ENCODE measurements at places on chromosomes 3 and 15.

DNA sequence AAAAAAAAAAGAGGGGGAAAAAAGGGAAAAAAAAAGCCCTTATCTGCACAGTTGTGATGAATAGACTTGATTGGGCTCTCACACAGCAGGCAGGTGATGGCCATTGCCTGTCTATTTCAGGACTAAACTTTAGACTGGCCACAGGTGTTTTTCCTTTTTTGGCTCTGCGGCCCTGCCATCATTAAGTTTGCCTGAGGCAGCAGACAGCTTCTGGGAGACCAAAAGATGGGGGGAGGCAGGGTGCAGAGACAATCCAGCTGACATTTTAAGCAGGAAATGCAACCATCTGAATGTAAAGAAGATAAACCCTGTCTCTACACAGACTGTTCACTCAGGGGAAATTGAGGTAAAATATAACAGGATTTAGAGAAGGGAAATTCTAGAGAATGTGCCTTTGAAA is 295.0 kb upstream of the KCNH8 start:
- DNase-seq: peak; percentile 82

GRCh38 chr15:63800241-63800640 is 33.5 kb downstream of the HERC1 start:
- no peak for DNase-seq

- peak; percentile 46 for DNase-seq
These were observed 156.2 kb upstream of the IQSEC1 start for GRCh38 chr3:13229273-13229949.

GRCh38 chr15:101773496-101774100 is 29.7 kb upstream of the OR4F6 start:
- peak; percentile 79 for DNase-seq

DNA sequence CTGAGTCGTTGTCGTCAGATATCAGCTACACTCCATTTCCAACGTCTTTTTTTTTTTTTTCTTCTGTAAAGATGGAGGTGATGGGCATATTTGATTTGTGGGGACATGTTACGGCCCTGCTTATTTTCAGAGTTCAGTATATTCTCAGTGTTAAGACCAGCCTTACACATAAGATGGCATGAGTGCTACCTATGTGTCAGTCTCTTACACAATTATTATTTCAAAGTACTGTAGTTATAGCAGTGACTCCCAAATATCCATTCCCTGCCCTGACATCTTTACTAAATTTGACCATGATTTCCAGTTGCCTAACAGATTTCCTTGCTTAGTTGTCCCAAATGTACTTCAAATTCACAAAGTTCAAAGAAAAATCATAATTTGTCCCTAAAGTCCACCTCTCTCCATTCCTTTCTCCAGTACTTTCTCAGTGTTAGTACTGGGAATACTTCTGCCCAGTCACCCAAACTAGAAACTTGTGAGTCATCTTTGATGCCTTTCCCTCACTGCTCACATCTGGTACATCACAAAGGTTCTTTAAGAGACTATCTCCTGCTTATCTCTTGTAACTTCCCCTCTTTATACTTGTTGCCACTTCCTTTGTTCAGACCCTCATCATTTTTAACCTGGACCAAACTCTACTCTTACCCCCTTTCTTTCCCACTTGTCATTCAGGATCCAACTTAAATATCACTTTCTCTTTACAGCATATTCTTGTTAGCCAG is 67.0 kb downstream of the ZNF609 start:
- DNase-seq: no peak

DNA sequence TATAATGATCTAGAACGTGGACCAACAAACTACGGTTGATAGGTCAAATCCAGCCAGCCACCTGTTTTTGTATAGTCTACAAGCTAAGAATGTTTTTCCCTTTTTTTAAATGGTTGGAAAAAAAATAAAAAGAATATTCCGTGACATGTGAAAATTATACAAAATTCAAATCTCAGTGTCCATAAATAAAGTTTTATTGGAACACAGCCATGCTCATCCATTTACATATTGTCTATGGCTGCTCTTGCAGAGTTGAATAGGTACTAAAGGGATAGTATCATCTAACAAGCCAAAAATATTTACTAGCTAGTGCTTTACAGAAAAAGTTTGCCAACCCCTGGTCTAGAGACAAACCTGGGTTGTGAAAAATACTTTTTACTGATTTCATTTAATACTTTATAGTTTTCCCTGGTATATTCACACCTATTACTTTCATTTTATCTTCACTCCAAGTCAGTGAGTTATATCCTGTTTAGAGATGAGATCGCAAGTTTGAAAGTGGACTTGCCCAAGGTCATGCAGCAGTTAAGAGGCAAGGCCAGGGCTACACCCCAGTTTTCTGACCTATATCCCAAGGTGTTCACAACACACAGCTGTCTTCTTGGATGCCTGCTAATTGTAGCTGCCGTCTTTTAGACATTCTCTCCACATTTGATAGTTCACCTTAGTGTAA is 58.4 kb downstream of the IGF2BP2 start:
- DNase-seq: no peak

GRCh38 chr3:73086071-73086494 is 24.6 kb downstream of the EBLN2 start:
- peak; percentile 45 for DNase-seq

DNA sequence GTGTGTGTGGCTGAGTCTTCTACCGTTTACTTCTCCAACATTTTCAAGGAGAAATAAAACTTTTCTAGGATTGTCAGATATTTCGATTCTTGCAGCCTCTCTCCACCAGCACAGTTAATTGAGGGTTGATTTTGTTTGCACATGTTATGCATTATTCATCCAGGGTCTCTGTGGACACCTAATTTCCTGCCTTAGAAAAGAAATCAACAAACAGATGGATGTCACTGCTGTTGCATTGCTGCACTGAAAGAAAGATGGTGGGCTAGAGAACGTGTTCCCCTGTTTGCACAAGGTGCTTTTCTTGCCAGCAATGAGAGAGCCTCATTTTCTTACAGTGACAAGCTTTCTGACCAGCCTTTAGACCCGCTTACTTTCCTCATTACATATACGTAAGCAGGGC is 150.0 kb downstream of the CLSTN2 start:
- no peak for DNase-seq

GRCh38 chr15:68972201-68973065 is 42.1 kb upstream of the NOX5 start:
- DNase-seq: no peak

DNA sequence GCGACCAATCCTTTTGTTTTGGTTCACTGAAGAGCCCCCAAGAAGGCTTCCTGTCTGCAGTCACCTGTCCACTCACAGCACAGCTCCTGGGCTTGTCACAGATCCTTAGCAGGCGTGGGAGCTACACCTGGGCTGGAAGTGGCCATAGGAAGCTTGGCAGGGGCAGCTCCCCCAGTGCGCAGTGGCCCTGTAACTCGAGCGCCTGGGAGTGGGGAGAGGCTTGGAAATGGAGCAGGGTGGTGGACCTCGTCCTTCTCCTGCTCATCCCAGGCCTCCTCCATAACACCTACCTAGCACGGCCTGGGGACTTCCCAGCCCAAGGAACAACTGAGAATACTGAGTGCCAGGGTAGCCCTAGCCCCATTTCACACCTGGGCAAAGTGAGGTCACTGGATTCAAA is 19.3 kb upstream of the TGM5 start:
- DNase-seq: no peak

GRCh38 chr3:197907196-197907595 is 42.8 kb upstream of the RPL35A start:
- DNase-seq: no peak

DNA sequence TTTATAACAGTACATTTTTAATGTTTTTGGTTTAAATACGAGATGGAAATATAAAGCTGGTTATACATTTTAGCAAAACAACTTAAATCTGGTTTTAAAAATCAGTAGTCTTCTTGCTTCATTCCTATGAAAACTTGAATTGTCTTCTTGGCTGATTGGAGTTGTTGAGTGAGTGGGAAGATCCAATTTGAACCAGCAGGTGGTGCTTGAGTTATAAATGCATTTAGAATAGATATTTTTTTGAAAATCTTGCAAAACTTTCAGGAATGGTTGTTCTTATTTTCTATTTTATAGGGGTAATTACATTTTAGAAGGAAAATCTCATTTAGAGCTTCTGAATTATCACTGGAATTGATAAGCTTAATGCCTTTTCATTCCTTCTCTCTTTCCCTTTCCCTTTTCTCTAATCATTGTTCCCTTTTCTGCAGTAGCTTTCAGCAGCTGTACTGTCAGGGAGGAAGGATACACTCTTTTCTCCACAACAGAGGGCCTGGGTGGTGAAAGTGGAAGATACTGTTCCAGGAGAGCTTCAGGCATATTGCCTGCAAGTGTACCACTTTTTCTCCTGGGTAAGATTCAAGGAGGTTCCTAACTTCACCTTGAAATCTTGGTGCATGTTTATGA is 335.6 kb downstream of the NLGN1 start:
- peak; percentile 58 for DNase-seq

DNA sequence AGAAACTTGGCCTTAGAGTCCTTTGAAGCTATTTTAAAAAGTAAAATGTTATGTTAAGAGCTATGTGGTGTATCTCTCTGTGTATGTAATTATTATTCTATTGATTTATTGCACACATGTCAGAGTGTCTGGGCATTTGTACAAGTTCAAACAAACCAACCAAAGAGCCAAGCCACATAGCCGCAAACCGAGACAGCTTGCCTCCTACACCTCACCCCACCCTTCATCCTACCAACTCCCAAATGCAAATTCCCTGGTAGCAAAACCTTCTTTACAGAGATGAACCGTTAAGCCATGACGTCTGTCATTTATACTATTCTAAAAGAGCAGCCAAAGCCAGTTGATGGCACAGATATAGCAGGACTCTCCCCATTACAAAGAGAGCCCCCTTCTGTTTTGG is 332.3 kb downstream of the ERC2 start:
- no peak for DNase-seq

- no peak for DNase-seq
These were observed 87.8 kb upstream of the LMOD3 start for GRCh38 chr3:69210068-69210730.

DNA sequence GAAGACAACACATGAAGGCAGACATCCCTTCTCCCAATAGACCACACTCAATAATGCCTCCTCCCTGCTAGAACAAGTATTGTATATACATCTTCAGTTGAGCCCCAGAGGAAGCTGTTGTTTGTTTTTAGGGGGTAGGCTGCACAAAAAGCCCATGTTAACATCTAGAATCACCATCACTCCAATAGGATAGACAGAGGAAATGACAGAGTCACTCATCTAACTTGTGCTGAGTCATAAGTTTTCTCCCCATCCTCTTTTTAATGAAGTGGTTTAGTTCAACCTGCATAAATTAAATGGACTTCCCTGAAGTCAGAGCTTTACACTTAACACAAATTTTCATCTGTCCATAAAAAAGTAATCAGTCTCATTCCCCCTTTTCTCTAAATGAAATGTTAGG is 122.9 kb upstream of the SPATA12 start:
- DNase-seq: no peak

DNA sequence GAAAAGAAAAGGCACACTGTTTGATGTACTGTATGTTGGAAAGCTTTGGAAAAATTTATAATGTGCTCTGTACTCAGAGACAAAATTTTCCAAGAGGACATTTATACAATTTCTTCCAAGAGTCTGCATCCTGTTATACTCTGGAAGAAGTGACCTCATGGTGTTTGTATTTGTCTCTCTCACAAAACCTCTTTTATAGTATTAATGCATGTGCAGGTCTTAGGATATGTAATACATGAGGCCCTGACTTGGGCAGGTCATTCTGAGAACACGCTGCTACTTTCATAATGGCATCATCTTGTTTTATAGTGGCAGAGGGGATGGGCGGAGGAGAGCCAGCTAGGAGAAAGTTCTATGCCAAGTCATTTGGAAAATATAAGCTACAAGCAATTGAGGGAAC is 72.0 kb upstream of the P3H2 start:
- no peak for DNase-seq

DNA sequence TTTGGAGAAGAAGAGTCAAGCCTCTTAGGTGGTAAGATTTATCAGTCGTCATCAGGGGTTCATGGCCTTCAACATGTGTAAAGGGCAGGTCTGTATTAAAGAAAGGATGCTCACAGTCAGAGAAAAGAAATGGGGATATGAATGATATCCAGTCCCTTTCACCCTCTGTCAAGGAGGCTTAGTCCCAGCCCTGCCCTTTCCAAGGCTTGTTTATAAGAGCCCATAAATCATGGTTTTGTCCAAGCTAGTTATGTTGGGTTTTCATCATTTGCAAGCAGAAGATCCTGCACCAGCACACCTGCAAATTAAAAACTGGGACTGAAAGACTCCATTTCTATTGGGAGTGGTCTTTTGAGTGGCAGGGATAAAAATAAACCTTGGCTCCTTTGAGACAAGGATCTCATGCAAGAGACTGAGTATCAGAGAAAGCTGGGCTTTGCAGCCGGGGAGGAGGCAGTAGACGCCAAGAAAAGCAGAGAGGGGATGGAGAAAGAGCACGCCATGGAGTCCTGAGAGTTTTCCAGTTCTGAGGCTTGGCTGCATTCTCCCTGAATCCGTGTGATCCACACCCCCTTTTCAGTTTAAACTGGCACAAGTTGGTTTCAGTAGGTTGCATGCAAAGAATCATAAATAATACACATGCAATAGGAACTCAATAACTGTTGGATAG is 12.6 kb upstream of the PDIA5 start:
- no peak for DNase-seq

- DNase-seq: no peak
These were observed 578.6 kb downstream of the RSL24D1 start for GRCh38 chr15:54618120-54618519.

- DNase-seq: peak; percentile 70
These were observed 124.6 kb downstream of the ARRDC4 start for GRCh38 chr15:98085003-98085639.

DNA sequence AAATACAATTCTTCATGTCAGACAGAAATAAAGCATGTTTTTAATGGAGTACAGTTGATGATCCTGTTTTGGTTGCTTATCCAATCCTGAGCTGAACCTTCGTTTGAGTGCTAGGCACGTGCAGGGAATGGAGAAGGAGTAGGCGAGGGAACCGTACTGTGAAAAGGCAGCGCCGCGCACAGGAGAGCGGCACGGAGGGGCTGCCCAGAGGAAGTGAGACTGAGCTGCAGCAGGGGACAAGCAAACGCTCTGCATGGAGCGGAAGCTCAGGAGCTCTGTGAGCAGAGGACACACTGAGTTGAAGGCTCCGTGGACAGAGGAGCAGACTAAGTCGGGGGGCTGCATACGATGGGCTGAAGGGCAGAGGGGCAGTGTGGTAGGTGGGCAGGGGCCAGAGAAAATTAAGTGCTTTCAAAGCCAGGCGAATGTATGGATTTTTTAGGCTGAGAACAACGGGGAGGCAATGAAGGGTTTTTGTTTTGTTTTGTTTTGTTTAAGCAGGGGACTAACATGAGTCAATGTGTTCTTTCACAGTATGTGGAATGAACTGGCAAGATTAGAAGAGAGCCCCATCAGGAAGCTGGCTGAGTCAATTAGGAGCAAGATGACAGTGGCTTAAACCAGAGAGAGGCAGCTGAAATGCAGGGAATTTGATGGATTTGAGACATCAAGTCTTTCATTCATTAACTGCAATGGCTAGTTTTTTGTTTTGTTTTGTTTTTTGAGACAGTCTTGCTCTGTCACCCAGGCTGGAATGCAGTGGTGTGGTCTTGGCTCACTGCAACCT is 23.8 kb upstream of the TM2D3 start:
- DNase-seq: no peak

DNA sequence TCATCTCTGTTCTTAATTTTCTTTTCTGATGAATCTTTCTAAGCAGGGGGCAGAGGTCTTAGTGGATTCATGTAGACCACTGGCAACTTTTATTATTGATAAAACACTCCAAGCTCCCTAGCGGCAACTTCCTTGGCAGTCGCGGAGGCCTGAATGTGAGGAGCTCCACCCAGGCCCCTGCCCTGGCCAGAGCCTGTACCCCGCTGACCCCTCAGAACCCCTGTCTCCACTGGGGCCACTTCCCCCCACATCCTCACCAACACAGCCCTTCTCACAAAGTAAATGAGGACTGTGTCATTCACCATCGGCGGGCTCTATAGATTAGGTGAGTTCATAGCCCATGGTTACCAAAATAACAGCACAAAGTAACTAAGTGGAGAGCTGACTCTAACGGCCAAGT is 111.6 kb downstream of the TPRA1 start:
- DNase-seq: no peak

All from RPMI8226 (cell line).